ENCODE measurements at places on chromosomes 4 and X.
A peak's percentile ranks its signal among the peaks of the same experiment; 100 is the strongest.

- peak; percentile 56 for DNase-seq
Measured at GRCh38 chr4:16717266-16717970, 181.0 kb downstream of the LDB2 start.

DNA sequence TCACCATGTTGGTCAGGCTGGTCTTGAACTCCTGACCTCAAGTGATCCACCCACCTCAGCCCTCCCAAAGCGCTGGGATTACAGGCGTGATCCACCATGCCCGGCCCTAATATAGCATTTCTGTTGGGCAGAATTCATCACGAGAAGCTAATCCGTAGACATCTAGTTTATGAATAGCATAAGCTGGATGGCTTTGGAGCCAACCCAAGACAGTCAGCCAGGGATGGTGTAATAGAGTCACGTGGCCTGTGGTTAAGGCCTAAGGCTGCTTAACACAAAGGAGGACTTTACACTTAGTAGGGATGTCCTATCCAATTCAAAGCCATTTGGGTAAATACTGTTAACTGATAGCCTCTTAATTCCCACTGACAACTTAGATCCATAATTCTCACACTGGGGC lies 173.6 kb downstream of the RAP1GDS1 start:
- DNase-seq: no peak

DNA sequence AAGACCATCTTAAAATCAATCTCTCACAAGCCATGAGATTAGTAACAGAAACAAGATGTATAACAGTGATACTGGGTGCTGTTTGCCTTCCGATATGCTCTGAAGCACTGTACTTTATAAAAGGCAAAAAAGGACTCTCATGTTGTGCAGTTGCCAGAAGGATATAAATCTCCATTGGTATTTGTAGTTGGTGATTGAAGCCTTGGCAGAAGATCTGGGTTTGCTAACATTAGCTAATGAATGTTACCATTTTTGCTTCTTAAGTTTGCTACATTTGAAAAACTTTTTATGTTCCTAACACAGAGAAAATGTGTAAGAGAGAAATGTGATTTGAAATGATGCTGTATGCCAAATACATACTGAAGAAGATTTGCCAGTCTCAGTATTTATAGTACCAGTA lies 44.4 kb downstream of the RAP1GDS1 start:
- no peak for DNase-seq

GRCh38 chr4:181443021-181443420 lies 800.2 kb upstream of the TENM3 start:
- DNase-seq: no peak

DNA sequence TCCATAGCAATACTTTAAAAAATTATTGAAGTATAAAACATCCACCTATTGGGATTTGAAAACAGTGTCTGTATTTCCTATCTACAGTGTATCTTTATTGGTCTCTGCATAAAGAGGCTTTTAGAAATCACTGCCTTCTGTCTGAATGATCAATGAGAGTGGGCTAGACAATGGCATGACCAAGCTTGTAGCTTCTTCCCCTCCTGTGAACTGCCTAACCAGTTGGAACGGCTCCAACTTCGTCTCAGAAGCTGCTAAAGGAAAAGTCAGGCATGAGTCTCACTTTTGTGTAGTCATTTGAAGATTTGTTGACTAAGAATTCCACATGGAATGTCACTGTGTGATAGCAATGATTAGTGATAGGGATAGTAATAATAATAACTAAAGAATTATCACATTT lies 64.2 kb downstream of the INTS12 start:
- DNase-seq: no peak

- peak; percentile 76 for DNase-seq
Measured at GRCh38 chr4:176340871-176341685, 21.3 kb downstream of the SPCS3 start.

DNA sequence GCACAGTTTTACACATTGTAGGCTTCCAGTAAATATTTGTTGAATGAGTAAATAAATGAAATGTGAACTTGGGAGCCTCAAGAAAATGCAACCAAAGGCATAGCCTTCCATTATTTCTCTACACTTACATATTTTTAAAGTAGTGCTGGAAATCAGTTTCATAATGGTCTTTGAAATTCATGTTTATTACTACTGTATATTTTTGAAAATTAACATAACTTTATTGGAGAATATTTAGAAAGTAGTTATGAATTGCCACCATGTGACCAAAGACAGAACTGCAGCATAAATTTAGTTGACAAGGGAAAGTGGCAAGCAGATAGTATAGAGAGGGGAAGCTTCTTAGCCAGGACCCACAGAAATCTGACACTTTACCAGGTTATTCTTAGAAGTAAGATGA lies 6.4 kb downstream of the TCEAL8 start:
- peak; percentile 47 for DNase-seq

GRCh38 chrX:133698298-133698697 lies 283.0 kb upstream of the GPC4 start:
- peak; percentile 2 for DNase-seq

GRCh38 chr4:3792813-3793212 lies 26.6 kb downstream of the ADRA2C start:
- DNase-seq: no peak

DNA sequence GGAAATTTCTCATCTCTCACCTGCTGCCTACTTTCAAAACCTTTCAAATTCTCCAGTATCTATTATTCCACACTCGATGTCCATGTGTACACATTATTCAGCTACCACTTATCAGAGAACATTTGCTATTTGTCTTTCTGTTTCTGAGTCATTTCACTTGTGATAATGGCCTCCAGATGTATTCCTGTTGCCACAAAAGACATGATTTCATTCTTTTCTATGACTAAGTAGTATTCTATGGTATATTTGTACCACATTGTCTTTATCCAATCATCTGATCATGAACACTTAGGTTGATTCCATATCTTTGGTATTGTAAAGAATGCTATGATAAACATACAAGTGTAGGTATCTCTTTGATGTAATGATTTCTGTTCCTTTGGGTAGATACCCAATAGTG lies 310.1 kb upstream of the SPOCK3 start:
- peak; percentile 39 for DNase-seq

GRCh38 chrX:153450949-153451277 lies 5.1 kb upstream of the TREX2 start:
- no peak for DNase-seq

DNA sequence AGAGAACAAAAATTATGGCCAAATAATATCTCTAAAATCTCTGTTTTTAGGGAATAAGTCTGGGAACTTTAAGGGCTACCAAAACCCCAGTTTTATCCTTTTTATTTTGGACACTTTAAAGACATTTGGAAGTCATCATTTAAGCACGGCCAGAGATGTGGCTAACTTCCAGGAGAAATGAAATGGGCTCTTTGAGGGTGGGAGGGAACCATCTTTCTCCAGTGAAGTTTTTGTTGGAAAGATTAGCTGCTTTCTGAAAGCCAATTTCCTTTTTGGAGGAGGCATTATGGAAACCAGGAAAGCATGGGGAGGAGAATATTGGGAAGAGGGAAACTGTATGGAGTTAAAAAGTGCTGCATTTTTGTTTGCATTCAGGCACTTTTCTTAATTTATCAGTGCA lies 4.8 kb downstream of the VSIG1 start:
- peak; percentile 41 for DNase-seq

GRCh38 chr4:68904786-68905185 lies 46.8 kb downstream of the UGT2A3 start:
- DNase-seq: peak; percentile 12

- no peak for DNase-seq
Measured at GRCh38 chr4:142144813-142145212, 508.4 kb downstream of the IL15 start.

DNA sequence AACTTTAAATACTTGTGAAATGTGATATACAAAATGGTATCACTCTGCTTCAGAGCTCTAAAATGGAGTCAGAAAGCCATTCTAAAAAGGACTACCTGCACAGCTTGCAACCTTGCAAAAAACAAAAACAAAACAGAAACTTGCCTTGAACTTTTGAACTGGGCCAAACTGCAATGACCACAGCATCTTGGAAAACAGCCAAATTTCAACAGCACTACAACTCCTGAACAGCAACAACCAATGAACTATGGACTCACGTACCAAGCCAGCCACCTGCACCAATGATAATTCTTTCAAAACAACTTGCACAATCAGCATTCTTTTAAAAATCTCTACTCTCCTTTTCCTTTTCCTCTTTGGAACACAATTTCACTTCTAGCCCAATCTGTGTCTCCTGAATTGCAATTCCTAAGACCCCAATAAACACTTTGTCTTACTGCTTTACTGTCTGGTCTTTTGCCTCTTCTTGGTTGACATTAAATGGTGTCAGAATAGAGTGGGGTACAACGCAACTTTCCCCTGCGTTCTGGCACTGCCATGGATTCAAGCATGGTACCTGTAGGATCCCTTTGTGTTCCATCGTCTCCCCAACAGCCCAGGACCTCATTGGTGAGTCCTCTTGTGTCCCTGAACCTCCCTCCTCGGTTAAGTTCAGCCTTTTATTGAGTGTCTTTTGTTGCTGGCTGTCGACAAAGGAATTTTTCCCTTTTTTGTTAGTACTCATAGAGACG lies 35.7 kb upstream of the FMR1 start:
- no peak for DNase-seq

DNA sequence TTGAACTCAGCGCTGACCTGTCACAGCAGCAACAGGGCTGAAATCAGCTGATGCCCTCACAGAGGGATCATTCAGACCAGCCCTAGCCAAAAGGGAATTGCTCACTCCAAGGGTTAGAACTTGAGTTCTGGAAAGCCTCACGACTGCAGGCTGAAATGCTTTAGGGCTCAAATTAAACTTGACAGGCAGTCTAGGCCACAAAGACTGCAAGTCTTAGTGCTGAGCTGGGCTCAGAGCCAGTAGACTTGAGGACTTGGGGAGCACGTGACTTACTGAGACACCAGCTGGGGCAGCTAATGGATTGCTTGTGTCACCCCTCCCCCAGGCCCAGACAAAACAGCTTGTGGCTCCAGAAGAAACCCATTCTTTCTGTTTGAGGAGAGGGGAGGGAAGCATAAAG lies 119.0 kb upstream of the SLC6A14 start:
- DNase-seq: peak; percentile 75

GRCh38 chrX:21181232-21181853 lies 192.9 kb upstream of the CNKSR2 start:
- no peak for DNase-seq

DNA sequence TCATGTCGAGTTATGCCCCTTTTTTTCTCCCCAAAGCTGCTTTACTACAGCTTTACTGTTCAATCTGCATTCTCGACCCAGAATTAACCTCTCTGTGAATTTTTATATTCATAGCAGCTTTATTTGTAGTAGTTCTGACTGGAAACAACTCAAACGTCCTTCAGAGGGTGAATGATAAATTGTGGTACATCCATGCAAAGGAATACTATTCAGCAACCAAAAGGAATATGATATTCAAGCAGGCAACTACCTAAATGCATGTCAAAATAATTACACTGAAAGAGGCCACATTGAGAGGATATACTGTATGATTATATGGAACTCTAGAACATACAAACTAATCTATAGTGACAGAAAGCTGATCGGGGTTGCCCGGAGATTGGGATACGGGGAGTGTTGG lies 20.0 kb upstream of the MECP2 start:
- no peak for DNase-seq

GRCh38 chrX:69263251-69263820 lies 98.1 kb upstream of the PJA1 start:
- no peak for DNase-seq

GRCh38 chrX:122238801-122239200 lies 945.3 kb upstream of the GRIA3 start:
- DNase-seq: peak; percentile 12

DNA sequence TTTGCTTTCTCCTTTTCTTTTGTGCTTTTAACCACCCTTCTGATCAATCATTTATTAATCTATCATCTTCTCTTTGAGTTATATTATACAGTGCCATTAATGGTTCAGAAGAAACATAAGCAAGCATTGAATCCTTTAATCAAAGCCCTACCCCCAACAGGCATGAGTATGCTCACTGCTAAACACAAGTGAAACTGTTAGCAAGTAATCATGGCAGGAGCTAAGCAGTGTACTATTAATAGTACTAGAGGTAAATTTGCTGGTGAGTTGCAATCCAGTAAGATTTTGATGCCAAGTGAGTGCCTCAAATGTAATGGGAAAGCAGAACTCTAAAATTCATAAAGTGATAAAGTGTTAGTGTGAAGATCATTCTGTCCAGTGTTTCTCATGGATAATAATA lies 57.2 kb downstream of the FNIP2 start:
- no peak for DNase-seq

DNA sequence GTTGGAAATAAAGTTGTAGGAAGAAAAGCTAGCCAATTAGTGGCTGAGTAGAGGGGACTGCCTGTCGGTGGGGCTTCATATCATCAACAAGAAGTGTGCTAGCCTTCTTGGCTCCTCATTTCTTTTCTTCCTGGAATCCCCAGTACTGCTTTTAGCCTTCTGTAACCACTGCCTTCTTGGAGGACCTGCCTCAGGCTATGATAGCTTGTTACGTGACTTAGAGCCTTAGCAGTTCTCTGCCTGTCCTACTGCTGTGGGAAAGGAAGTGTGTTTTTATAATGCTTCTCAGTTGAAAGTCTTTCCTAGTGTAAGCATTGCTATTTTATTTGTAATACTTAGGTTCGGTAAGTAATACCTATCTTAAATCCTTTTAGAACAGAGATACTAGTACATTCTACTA lies 61.9 kb downstream of the LARP1B start:
- DNase-seq: no peak

DNA sequence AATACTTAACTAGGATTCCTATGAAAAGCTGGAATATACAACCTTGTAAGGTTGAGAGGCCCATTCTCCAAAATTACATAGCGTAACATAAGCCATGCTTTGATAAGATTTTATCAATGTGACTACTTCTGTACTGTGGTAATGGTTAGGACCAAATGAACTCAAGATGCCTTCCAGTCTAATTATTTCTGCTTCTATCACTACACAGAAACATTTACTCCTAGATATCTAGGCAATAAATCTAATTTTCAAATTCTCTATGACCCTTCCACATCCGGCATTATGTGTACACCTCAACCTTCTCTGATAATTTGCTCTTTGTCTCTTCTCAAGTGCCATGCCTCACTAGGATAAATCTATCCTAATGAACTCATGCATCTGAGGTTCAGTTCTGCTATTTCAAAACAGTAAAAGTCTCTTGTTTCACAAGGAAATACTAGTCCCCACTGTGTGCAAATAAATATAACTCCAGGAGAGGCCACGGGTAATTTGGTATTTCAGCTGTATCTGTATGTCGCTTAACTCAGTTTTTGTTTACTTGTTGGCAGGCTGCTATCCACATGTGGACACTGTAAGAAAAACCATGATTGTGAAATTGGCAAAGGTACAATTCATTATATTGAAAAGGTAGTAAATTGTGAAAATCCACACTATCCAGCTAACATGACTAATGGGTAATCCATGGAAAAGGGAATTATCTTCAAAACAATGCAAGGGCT lies 93.3 kb downstream of the PRDM5 start:
- DNase-seq: peak; percentile 38
